Activated gamma-delta T cell treated with Interleukin-2 at 50 U/mL for 16 hours (primary cell): ENCODE measurements at places on chromosomes 5 and 9.

DNA sequence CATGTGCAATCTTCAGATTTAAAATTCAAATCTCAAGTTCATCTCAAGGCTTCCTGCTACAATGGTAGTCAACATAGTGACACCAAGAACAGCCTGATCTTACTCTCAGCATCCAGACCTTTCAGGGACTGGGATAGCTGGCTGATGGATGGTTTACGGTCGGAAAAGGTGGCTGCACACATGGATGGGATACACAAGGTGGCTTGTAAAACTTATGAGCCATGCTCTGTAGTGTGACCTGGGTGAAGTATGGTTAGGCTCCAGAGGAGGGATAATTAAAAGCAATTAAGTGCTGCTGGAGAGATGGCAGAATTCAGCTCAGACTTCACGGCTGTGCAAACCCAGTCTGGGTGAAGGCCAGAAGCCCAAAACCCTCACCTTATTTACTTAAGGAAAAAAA, 379.5 kb downstream of the NFIB start:
- no peak for DNase-seq

GRCh38 chr9:96604004-96604319, 15.7 kb downstream of the CDC14B start:
- DNase-seq, result no peak

GRCh38 chr9:34576597-34577399, 12.7 kb downstream of the CNTFR start:
- no peak for DNase-seq

- DNase-seq, result no peak
Measured at GRCh38 chr9:117927354-117927753, 223.2 kb downstream of the TLR4 start.

GRCh38 chr5:123610209-123610608, 98.2 kb downstream of the CSNK1G3 start:
- no peak for DNase-seq

DNA sequence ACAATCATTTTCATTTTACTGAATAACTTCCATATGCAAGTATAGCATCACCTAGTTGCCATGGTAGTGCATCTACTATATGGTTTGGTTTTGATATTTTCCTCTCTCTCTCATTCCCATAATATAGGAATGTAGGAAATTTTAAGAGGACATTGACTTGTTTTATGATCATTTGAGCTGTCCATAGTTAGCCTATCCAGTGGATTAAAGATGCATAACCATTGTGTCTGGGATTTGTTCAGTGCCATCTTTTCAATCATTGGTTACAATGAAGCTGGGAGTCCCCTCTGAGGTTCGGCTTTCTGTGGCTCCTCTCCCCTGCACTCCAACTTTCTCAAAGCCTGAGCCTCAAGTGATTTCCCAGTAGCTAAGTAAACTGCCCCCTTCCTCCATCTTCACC, 458.5 kb downstream of the RAB3C start:
- DNase-seq, result no peak

- DNase-seq, result no peak
Measured at GRCh38 chr9:108621991-108622855, 233.6 kb downstream of the ACTL7B start.

GRCh38 chr5:125140855-125141254, 394.4 kb upstream of the ZNF608 start:
- DNase-seq, result no peak

DNA sequence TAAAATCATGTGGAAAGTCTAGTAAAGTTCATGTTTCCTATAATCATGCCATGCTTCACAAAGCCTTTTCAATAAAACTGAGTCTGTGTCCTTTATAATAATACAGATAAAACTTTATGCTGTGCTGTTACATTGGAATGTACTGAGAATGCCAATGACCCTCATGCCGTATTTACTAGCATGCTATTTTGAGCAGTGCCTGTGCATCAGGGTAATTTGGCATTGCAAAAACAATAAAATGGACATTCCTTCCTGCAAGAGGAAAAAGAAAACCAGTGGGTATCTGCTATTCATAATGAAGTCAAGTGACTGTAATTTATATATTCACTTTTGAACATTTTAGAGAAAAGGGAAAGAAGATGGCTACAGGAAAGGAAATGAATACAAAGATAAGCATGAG, 159.0 kb downstream of the PBX3 start:
- no peak for DNase-seq

DNA sequence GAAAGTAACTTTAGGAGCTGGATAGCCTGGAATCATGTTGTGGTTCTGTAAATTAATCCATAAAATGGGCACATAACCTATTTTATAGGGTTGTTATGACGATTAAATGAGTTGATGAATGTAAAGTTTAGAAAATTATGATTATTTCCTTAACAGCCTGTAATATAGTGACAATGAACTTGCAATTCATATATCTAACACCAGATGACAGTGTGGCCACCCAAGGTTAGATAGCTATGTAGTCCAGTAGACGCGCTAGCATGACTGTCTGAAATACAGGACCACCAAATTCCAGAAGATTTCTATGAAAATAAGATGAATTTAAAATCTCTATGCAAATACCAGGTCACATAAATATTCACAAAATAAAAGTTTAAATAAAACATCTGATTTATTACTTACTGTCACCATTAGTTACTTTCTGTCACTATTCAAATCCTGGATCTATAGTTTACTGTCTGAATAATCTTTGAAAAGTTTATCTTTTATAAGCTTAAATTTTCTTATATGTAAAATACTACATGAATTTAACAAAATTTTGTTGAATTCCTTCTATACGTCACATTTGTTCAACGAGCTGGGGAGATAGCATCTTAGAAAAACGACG, 26.1 kb upstream of the MACIR start:
- DNase-seq, result no peak

DNA sequence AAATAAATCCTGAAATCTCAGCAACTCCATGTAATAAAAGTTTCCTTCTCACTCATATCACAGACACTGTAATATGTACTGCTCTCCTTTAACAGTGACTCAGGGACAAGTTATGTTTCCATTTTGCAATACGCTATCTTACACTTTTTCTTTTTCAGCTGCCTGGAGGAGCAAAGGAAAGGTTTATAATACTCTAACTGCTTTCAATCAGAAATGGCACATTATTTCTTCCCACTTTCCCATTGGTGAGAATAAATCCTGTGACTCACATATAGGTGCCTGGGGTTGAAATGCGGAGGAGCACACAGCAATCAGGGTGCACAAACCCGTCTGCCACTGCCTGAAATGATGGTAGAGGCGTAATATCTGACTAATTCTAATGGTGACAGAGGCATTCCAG, 186.6 kb downstream of the HINT1 start:
- no peak for DNase-seq

DNA sequence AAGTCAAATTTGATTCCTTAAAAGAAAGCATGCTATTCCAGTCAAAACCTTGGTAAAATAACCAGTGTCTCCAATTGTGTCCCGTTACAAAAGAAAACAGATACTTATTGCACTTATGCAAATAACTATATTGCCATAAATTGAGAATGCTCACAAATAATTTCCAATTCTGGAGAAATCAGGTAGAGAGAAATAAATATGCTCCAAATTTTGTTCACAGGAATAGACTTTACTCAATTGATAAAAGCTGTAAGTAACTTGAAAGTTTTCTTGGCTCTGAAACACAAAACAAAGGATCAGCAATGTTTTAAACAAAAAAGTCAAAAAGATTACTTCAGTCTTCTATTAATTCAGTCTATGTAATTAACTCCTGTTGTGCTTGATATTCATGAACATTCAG, 7.8 kb upstream of the DTWD2 start:
- DNase-seq, result no peak

DNA sequence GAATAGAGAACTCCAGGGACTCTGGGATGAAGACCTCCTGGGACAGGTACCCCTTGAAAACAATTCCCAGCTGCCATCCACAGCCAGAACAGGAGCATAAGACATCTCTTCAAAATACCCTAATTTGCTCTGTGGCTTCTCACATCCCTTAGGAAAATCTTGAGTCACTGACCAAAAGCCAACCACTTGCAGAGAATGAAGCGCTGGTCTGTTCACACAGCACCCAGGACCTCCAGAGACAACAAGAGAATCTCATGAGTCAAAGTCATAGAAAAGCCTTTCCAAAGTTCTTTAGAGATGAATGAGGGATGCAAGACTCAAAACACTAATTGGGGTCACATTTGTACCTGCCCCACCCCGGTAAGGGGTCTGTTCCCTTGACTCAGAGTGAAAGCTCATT, 210.6 kb downstream of the SEMA5A start:
- DNase-seq, result no peak
